ENCODE measurements at places on chromosomes 2 and 18.

- DNase-seq: no peak
These were observed 249.1 kb downstream of the LTBP1 start for GRCh38 chr2:33195891-33196290.

DNA sequence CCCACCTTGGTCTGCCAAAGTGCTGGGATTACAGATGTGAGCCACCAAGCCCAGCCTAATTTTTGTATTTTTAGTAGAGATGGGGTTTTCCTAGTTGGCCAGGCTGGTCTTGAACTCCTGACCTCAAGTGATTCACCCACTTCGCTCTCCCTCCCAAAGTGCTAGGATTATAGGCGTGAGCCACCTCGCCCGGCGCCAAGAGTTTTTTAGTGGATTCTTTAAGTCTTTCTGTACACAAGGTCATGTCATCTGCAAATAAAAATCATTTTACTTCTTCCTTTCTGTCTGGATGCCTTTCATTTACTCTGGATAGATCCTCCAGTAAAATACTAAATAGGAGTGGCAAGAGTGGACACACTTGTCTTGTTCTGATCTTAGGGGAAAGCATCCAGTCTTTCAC, 61.7 kb downstream of the KCMF1 start:
- no peak for DNase-seq

GRCh38 chr18:31303771-31304170, 14.2 kb upstream of the DSG1 start:
- DNase-seq: no peak

- no peak for DNase-seq
These were observed 12.1 kb downstream of the TTL start for GRCh38 chr2:112493858-112494648.

DNA sequence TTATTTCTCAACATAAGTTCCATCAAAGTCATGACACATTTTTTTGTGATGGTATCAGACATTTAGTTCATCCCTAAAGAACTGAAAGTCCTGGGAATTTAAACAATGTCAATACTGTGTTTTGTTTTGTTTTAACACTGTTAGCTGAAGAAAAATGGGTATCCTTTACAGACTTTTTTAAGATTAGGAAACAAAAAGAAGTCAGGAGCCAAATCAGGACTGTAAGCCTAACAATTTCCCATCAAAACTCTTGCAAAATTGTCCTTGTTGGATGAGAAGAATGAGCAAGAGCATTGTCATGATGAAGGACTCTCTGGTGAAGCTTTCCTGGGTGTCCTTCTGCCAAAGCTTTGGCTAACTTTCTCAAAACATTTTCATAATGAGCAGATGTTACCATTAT, 69.4 kb downstream of the SRD5A2 start:
- DNase-seq: no peak

GRCh38 chr2:121037480-121037879, 247.5 kb downstream of the TFCP2L1 start:
- no peak for DNase-seq

GRCh38 chr2:43490252-43490786, 105.5 kb downstream of the THADA start:
- DNase-seq: no peak

- no peak for DNase-seq
These were observed 615.8 kb upstream of the SYT4 start for GRCh38 chr18:43893001-43893637.

DNA sequence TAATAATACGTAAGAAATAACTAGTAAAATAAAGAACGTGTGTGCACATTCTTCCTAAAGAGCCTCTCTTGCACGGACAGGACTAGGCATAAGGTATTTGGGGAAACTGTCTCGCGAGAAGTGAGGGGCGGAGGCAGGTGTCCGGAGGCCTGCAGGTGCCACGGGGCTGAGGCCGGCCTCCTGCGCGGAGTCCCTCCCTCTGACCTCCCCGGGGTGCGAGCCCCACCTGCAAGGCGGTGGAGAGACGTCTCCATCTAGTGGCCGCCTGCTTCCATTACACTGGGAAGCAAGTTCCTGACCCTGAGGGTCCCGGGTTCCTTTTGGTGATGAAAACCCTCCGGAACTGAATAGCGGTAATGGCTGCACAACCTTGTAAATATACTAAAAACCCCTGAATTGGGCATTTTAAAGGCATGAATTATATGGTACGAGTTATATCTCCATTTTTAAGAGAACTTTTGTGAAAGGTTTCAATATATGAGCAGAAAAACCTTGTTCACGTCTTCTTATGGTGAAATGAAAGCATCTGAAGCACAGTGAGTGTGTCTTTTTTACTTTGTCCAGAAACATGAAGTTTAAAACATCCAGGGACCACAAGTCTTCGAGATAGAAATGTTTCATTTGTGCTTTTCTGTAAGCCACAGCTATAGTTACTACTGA, 35.5 kb upstream of the CTDP1 start:
- peak; percentile 46 for DNase-seq
